ENCODE measurements at places on chromosomes 3 and 15. TPM values are rescaled to one million over a fixed set of nuclear protein-coding genes. Genes with fewer than 3 reads are reported as not detected.

Gene EPHA3
- 5.4 TPM for total RNA-seq

Gene GOLGA8K
- not detected for total RNA-seq

Gene IQCF5
- total RNA-seq = not detected

Gene PPP1R14D
- not detected for total RNA-seq

Gene MKRN3
- not detected for total RNA-seq

Gene SLC12A1
- total RNA-seq = not detected

Gene TMEM45A
- total RNA-seq = 13.5 TPM

Gene TCTA
- 13.9 TPM for total RNA-seq

Gene ZDHHC23
- 2.0 TPM for total RNA-seq

DNA sequence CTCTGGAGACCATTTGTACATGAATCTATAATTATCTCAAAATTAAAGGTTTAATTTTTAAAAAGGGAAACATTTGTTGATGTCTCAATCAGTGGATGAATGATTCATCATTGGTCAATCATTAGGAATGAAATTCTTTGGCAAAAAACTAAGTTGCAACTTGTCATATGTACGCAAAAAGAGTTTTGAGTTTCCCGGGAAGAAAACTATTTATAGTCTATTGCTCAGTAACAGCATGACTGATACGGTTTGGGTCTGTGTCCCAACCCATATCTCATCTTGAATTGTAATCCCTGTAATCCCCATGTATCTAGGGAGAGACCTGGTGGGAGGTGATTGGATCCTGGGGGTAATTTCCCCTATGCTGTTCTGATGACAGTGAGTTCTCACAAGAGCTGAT is 765.8 kb upstream of the ROBO1 start:
- no peak for DNase-seq

- DNase-seq = no peak
Measured at GRCh38 chr3:183156266-183156665, 6.3 kb downstream of the LAMP3 start.

GRCh38 chr15:101426761-101427333 is 62.7 kb downstream of the PCSK6 start:
- peak; percentile 48 for DNase-seq

DNA sequence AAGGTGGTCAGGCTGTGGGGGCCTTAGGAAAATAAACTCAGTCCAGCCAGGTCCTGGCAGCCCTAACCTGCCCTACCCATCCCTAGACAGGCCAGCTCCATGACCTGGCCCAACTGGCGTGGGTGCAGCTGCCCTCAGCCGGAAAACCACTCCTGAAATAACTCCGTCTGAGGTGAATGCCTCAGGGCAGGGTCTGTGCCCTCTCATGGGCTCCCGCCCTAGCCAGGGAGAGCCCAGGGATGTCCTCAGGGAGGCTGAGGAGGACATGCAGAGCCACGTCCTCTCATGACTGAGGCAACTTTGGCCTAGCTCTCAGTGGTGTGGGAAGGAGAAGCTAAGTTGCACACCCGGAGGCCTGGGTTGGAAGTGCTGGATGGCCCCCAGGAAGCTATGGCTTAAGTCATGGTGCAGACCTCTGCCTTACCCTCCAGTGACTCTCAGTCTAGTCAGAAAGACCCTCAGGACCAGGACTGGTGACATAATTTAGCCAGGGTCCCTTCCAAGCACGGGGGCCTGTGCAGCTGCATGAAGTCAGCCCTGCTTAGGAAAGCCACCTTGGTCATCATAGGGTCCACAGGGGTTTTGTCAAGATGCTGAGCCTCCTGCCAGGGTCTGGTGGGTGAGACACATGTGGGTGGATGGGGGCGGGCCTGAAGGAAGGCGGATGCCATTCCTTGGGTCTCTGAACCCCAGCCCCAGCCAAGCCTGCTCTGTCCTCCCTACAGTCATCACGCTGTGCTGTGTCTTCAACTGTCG is 7.4 kb downstream of the TMIE start:
- no peak for DNase-seq

DNA sequence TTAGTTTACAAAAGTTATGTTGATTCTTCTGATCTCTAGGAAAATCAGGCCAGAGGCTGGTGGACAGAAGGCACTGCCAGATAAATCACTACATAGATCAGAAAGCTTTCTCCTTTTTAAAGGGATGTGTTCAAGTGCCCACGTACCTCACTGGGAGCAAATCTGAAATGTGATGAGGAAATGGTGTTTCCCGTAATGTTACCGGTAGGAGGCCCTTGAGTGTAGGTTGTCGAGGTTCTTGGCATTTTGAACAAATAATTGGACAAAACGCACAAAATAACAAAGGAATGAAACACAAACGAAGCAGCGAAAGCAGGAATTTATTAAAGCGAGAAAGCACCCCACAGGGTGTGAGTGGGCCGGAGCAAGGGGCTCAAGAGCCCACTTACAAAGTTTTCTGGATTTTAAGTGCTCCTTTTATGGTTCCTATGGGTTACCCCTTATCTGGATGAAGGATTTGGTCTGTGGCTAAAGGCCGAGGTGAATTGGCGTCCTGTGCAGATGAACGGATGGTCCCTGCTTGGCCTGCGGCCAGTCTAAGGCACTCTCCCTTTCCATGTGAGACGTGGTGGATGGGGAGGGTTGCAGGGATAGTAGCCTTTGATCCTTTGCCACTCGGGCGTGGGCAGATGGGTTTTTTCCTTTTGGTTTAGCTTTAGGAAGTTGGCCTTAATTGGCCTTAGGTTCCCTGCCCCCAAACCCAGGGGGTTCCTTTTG is 1.0 kb downstream of the SNX1 start:
- DNase-seq = no peak

GRCh38 chr15:75455982-75456531 is 4.6 kb upstream of the SIN3A start:
- peak; percentile 70 for DNase-seq

DNA sequence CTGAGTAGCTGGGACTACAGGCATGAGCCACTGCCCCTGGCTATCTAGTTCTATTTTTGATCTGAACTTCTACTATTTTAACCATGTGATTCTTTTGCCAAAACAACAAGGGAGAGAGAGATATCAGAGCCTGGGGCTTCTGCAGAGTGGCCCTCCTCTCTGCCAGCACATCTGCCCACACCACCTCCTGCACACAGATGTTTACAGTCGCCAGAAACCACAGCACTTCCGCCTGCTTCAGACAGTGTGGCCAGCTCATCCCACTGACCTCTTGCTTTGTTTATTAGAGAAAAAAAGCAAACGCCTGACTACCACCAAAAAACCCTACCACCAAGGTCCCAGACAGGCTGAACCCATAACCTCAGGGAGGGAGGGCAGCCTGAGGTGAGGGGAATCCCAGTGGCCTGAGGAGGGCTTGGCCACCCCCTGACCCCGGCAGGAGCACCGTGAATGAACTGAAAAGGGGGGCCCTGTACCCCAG is 85.9 kb upstream of the ABHD2 start:
- no peak for DNase-seq

- DNase-seq = peak; percentile 78
Measured at GRCh38 chr3:37028329-37028728, 35.0 kb downstream of the MLH1 start.

DNA sequence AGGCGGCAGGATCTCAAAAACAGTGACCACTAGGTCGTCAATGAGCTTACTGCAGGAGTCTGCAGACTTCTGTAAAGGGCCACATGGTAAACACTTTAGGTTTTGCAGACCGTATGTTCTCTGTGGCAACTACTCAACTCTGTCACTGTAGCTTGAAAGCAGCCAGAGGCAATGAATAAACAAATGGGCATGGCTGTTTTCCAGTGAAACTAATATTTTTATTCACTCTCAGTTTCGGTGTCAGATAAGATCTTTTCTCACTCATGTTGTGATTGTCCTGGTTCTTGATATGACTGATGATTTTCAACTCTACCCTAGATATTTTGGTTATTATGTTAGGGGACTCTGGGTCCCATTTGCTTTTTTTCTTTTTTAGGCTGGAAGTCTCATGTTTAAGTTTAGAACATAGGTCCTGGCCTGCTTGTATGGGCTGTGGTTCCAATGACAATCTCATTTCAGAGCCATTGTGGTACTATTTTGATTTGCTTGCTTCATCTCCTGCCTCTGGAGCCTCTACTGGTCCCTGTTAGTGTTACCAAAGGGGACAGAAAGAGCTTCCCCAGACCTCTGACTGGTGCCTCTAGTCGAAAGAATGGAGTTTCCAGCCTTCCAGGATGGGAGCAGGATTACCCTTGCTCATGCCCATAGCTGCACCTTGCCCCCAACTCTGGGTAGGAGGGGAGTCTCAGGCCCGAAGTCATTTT is 222.0 kb downstream of the STT3B start:
- no peak for DNase-seq

- DNase-seq = no peak
Measured at GRCh38 chr3:78870484-78870883, 897.3 kb downstream of the ROBO1 start.

GRCh38 chr15:68512598-68512997 is 66.2 kb upstream of the CORO2B start:
- DNase-seq = no peak

DNA sequence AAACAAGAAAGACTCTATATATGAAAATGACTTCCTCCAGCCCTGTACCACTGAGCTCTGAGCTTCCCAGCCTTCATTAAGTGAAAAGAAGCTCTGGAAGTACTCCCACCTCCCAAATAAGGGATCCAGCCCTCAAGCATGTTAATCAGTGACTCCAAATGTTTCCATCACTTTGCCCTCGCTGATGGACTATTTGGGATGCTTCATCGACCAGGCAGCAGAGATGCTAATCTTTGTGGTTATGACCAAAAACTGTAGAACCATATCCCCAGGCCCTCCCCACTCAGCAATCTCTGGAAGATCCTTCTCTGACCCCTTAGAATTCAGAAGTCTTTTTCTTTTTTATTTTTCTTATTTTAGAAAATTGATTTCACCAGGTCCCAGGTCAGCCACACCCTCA is 2.3 kb upstream of the CTDSPL start:
- no peak for DNase-seq

GRCh38 chr3:114879059-114880031 is 267.7 kb downstream of the ZBTB20 start:
- DNase-seq = no peak

DNA sequence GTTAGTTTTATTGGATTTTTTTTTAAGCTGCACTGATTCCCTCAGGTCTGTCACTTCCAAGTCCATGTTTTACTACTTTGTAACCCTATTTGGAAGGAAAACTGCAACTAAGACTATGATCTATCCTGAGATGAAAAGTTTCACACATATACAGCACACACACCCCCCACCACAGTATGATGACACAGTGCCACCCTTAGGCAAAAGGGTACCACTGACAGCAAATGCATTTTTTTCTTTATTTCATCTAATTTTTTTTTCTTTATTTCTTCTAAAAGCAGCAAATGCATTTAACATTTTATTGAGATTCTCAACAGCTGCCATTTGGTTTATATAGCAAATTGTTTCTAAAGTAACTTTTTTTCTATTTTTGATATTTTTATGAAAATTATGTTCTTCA is 21.2 kb downstream of the NGRN start:
- DNase-seq = peak; percentile 36

GRCh38 chr15:76239786-76240185 is 71.5 kb downstream of the ETFA start:
- DNase-seq = no peak

DNA sequence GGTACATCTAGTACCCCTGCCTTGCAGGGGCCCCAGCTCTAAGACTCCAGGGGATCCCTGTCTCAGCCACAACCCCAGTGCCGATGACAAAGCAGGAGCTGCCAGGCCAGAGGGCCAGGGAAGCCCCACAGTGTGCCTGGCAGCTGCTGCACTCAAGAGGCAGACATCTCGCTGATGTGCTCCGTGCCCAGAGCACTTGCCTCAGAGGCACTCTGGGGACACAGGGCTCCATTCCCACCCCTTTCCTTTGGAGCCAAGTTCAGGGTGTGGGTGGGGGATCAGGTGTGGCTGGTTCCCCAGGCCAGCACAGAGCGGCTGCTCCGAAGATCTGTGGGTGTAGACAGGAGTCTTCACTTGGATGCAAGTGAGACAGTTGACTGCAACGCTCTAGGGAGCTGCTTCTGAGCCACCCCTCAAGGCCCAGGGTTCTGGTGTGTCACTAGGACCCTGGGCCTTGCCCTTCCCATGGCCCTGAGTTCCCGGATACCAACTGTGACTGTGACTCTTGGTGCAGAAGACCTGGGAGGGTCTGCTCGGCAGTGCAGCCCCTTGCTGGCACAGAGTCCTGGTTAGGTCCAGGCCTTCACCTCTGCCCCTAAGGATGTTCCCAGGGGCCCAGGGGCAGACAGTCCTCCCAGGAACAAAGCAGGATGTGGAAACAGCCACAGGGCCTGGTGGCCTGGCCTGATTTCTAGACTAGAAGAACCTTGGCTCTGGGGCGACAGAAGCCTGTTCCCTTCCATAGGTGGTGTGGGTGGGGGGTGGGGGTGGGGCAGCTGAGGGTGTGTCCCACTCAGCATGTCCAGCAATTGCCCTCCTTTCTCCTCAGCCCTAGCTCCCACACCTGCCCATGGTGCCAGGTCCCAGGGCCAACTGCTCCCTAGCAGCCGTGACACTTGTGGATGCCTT is 2.5 kb downstream of the NT5DC2 start:
- no peak for DNase-seq

DNA sequence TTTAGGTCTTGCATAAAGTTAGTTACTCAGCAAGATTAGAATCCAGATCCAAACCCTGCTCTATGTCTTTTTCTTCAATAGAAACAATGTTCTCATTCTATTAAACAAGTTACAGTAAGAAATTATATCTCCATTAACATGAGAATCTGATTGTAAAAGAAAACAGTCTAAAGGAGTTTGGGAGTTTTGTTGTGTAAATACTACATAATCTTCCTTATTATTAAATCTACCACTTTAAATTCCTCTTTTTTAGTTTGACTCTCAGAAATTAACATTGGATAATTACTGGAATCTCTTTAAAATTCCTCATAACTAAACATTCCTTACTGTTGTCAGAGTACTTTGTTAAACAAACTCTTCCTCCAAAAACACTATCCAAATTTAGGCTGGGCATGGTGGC is 1.7 kb upstream of the GOLIM4 start:
- no peak for DNase-seq
